GM12891 (cell line): ENCODE measurements at places on chromosomes 3 and 15.

- no peak for DNase-seq
Observed at GRCh38 chr3:51940648-51941462, 849 bp downstream of the RRP9 start.

- DNase-seq = no peak
Observed at GRCh38 chr15:91099616-91099994, 452 bp upstream of the SV2B start.

DNA sequence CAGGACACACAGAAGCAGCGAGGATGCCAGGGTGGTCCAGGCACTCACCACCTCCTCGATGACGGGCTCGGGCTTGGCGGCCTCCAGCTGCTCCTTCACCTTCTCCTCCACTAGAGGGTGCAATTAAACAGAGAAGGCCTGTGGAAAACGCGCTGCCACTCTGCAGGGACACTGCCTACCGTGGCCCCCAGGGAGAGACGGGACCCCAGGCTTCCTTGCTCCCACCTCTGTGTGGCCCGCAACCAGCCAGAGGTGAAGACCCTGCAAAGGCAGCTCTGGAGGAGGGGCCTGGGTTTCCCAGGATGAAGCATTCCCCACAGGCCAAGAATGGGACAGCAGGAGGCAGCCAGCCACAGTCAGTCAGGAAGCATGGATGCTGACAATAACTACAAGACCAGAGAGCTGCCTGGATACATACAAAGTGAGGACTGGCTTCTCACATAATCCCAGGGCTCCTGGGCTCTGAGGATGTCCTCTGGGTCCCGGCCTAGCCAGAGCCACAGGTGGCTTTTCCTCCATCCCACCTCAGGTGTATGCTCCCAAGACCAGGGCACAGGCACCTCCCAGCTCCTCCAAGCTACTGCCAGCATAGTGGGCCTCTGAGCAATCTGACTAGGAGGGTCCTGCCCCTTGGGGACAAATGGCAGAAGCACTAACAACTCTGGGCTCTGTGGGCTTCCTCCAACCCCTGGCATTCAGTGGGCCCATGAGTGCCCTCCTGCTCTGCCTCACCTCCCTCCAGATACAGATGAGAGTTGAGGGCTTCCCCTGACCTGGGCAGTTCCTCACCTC is 46.2 kb downstream of the PTH1R start:
- no peak for DNase-seq

GRCh38 chr3:171986176-171986575 is 53.2 kb upstream of the FNDC3B start:
- DNase-seq = no peak
